ENCODE measurements at places on chromosomes 6 and 20. TPM values are rescaled to one million over a fixed set of nuclear protein-coding genes. Genes with fewer than 3 reads are reported as not detected.

DNA sequence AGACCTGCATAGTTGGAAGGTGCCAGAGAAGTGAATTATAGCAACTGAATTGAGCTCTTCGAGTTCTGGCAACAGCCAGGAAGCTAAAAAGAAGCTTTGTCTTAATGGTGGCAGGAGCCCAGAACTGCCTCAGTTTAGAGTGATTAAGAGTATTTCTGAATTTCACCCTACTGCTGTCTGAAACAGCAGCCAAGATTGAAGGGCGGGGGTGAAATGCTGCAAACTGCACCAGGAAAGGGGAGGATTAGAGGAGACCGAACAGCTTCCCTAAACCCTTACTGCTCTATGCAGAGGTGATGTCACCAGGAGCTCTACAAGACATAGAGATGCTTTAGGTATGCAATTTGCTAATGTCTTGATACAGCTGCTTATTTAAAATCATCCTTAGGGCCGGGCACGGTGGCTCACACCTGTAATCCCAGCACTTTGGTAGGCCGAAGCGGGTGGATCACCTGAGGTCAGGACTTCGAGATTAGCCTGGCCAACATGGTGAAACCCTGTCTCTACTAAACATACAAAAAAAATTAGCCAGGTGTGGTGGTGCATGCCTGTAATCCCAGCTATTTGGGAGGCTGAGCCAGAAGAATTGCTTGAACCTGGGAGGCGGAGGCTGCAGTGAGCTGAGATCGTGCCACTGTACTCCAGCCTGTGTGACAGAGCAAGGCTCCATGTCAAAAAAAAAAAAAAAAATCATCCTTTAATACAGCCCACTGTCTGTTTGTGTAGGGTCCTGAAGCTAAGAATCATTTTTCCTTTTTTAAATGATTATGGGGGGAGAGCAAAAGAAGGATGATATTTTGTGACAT lies 91.7 kb upstream of the IYD start:
- H3K27ac ChIP-seq, result peak overlapping the region; percentile 21
- no peaks in the 10 kb centered on the region for H3K36me3 ChIP-seq
- H3K4me1 ChIP-seq, result peaks cover 33% of the 10 kb centered on the region

The MYCT1 gene
- total RNA-seq, result not detected

The TAAR6 gene
- total RNA-seq, result not detected

DNA sequence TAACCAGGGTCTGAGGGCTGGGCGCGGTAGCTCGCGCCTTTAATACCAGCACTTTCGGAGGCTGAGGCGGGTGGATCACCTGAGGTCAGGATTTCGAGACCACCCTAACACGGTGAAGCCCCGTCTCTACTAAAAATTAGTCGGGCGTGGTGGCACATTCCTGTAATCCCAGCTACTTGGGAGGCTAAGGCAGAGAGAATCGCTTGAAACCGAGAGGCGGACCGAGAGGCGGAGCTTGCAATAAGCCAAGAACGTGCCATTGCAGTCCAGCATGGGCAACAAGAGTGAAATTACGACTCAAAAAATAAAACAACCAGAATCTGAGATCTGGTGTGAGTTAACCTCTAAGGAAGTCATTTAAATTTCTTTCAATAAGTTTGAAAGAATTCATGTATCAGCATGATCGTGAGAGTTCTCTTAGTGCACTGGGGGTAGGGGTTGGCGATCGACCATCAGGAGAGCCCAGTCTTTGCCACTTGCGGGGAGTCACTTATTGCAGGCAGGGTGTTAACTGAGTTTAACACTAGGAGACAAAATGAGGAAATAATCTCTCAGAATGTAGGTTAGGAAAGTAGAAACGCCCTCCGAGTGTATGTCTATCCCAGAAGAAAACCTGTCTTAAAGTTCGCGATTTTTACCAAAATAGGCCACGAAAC lies 206.5 kb upstream of the ZNF184 start:
- peaks cover 13% of the 10 kb centered on the region for H3K4me1 ChIP-seq
- peak overlapping the region; percentile 87 for H3K4me3 ChIP-seq
- H3K27ac ChIP-seq, result peak overlapping the region; percentile 19
- DNase-seq, result no peak
- H3K27me3 ChIP-seq, result peaks cover 84% of the 10 kb centered on the region
- no peaks in the 10 kb centered on the region for H3K36me3 ChIP-seq

- peaks cover 4% of the 10 kb centered on the region for H3K27me3 ChIP-seq
- H3K36me3 ChIP-seq, result peaks cover 19% of the 10 kb centered on the region
- no peak for DNase-seq
These were observed 190.4 kb upstream of the UST start for GRCh38 chr6:148556410-148556809.

Measured in type B pancreatic cell (in vitro differentiated cells).